ENCODE measurements at places on chromosomes 4 and X.
A peak's percentile ranks its signal among the peaks of the same experiment; 100 is the strongest.

- no peak for DNase-seq
Measured at GRCh38 chr4:115711575-115711974, 598.2 kb upstream of the NDST4 start.

GRCh38 chr4:76680952-76681351, 217.0 kb downstream of the SOWAHB start:
- DNase-seq: no peak

DNA sequence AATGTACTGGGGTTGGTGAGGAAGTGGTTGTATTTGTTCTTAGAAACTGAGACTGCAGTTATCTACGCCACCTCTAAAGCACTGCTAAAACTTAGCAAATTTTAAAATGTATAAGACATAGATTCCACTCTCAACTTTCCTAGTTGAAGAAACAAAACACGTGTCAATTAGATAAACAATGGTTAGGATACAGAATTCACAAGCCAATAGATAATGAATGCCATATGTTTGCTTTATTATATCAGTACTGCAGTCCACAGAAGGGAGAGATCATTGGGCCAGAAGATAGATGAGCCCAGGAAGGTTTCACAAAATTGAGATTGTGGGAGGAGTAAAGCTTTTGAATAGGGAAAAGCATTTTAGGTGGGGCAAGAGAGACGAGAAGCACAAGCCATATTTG, 14.3 kb downstream of the TMEM33 start:
- DNase-seq: no peak

DNA sequence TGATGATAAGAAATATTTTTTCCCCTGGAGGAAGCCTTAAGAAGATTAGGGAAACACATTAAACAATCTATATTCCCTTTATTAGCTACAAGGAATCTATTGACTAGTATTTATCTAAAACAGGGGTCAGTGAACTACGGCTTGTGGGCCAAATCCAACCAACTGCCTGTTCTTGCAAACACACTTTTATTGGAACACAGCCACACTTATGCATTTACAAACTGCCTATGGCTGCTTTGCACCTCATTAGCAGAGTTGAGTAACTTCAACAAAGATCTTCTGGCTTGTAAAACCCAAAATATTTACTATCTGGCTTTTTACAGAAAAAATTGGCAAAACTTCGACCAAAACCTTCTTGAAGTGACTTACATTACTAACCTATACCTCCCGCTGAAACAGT, 733.9 kb upstream of the FTHL17 start:
- no peak for DNase-seq

DNA sequence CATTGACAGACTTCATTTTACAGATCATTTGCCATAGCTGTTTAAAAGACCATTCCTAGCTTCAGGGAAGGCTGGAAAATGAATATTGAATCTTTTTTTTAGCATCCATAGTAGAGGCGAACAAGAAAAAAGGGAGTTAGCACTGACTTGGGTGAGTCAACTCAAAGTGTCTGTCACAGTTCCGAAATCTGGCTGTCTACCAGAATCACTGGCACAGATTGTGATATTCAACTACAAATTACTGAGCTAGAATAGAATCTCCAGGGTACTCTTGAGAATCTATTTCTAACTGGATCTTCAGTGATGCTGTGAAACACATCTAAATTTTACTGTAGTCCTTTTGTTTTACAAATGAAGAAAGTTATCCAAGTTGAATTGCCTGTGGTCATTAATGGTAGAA, 31.5 kb downstream of the SEC24B start:
- DNase-seq: no peak

DNA sequence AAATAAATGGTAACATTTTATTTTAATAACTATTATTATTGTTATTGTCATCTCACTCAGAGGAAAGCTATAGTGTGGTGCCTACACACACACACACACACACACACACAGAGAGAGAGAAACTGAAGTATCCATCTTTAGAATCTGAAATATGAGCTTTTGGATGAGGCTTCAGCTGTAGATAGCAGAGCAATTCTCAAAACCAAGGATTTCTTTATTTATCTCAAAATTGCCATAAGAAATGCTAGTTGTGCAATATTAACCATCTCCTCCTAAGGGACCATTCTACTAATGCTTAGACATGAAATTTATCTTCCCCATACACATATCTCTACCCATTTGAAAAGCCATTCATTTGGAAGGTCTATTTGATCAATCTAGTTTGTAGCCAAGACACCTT, 50.1 kb upstream of the SGMS2 start:
- no peak for DNase-seq

- DNase-seq: no peak
Measured at GRCh38 chrX:56554870-56555269, 8.6 kb upstream of the UBQLN2 start.

- DNase-seq: no peak
Measured at GRCh38 chrX:107579956-107580355, 48.4 kb upstream of the PRPS1 start.

GRCh38 chr4:1210971-1211370, 38.0 kb downstream of the CTBP1 start:
- no peak for DNase-seq

- DNase-seq: no peak
Measured at GRCh38 chr4:102530986-102531385, 29.8 kb downstream of the NFKB1 start.

GRCh38 chrX:37075892-37076595, 67.9 kb downstream of the FAM47C start:
- no peak for DNase-seq

- DNase-seq: no peak
Measured at GRCh38 chr4:15885422-15885821, 53.1 kb downstream of the FGFBP1 start.

GRCh38 chrX:40005292-40006011, 92.3 kb downstream of the BCOR start:
- DNase-seq: no peak

DNA sequence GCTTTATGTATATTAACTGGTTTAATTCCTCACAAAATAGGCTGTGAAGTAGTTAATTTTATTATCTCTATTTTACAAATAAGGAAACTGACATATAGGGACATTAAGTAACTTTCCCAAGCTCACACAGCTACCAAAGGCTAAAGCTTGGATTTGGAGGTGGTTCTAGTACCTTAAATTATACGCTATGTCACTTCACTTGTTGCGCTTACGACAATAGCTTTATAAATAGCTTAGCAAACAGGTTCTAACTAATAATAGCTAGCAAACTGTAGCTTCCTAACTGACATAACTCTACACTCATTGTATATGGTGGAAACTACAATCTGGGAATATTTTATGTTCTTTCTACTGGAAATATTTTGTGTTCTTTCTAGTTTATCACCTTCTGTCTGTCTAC, 666.4 kb upstream of the CPEB2 start:
- no peak for DNase-seq

DNA sequence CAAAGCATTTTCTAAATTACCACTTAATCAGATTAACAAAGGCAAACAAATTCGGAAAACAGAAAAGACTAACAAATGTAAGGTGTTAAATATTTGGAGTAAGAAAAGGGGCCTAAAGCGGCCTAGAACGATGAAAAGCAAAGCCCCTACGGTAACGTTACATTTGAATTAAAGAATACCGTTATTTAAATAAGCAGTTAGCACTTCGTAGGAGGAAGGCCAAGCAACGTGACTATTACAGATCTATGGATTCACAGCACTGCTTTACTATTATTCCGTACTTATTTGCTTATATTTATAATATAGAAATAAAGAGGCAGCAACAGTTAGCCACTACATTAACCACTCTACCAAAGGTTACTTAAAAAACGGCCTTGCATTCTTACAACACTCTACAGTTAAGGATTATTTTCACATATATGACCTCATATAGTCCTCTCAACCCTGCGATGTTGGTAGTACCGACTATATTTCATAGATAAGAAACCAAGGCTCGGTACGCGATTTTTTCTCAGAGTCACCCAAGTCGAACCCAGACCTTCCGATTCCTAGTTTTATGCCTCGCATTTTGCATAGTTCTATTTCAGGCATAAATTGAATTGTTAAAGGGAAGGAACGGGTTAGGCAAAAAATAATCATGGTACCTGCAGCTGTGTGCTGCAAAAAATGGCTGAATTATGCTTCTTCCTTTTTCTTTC, 2.9 kb downstream of the KLHL15 start:
- no peak for DNase-seq

DNA sequence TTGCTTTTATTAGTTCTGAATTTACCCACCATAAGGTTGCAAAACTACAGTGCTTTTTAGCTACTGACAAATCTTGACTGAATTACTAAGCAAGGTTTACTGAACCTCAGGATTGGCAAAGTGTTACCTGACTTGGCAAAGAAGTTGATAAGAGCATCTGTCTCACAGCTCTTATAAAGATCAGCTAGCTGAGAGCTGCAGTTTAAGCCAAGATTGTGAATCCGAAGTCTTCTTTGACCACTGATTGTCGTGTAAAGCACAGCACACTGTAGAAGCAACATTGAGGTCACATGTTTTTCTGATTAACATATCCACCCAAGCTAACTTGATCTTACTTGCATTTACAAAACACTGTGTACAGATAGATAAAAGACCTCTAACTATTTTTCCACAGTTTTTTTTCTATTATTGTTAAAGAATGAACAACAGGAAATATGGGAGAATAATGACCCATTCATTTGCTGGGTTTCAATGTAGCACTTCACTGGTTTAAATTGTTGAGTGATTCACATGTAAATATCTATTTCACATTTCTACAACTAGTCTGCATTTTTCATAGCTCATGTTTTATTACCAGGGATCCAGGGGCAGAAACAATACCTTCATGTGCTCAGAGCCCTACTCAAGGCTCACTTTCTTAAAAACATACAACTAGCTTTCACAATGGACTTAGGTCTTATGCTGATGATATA, 54.0 kb downstream of the METTL14 start:
- no peak for DNase-seq

- DNase-seq: no peak
Measured at GRCh38 chr4:122715221-122715620, 17.3 kb upstream of the BBS12 start.

GRCh38 chr4:22531311-22532019, 15.6 kb upstream of the ADGRA3 start:
- no peak for DNase-seq

DNA sequence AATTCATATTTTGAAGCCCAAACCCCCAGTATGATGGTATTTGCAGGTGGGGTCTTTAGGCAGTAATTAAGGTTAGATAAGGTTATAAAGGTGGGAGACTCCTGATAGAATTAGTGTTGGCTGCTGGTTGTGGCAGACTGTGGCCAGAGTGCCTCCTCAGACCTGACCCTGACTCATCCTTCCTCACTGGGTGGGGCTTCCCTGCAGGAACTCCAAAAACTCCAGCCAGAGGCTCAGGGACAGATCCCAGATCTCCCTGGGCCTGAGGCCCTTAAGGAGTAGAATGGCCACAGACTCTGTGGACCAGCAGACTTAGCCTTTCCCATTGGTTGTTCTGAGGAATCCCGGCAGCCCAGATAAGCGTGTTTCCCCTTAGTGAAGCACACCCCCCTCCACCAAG, 463.0 kb upstream of the CPEB2 start:
- no peak for DNase-seq

DNA sequence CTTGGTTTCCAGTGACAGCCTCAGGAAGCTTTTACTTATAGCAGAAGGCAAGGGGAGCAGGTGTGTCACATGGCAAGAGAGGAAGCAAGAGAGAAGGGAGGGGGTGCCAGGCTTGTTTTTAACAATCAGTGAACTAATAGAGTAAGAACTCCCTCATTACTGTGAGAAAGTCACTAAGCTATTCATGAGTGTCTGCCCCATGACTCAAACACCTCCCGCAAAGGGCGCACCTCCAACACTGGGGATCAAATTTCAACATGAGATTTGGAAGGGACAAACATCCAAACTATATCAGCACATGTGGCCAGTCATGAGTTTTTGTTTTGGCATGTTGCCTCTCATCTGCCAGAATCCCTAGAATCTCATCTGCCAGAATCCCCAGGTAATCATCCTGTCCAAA, 183.5 kb upstream of the C1QTNF7 start:
- DNase-seq: no peak

- DNase-seq: no peak
Measured at GRCh38 chr4:57078685-57079521, 31.3 kb downstream of the IGFBP7 start.

GRCh38 chr4:68466751-68467150, 19.5 kb downstream of the TMPRSS11E start:
- DNase-seq: no peak

DNA sequence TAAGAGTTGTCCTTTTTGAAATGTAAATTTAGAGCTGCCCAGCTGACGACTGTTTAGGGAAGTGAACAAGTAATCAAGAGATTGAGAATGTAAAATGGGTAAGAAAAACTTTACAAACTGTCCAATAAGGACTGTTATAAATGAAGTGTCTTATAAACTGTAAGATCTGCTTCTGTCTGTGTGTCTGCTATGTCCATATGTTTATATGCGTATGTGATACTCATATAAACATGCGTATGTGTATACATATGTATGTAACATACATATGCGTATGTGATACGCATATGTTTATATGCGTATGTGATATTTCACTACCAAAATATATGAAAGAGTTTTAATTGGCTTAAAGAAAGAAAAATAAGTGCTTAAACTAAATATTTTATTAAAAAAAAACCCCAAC, 416.0 kb upstream of the GALNTL6 start:
- DNase-seq: no peak

DNA sequence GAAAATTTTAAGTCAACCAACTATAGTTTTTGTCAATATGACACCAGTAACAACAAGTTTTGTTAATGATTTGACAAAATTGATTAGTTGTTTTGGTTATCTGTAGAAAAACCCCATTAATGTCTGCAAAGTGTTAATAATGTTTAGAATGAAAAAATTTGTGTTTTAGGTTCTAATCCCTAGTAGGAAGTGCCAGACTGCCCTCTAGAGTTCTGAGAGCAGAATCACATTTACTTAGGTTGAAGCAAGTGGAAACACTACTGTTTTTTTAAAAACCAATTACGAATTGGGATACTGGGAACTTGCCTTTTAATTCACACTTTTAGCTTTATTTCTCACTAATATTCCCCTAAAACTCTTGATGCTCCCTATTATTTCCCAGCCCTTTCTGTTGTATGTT, 101.1 kb upstream of the CYLC1 start:
- DNase-seq: no peak

DNA sequence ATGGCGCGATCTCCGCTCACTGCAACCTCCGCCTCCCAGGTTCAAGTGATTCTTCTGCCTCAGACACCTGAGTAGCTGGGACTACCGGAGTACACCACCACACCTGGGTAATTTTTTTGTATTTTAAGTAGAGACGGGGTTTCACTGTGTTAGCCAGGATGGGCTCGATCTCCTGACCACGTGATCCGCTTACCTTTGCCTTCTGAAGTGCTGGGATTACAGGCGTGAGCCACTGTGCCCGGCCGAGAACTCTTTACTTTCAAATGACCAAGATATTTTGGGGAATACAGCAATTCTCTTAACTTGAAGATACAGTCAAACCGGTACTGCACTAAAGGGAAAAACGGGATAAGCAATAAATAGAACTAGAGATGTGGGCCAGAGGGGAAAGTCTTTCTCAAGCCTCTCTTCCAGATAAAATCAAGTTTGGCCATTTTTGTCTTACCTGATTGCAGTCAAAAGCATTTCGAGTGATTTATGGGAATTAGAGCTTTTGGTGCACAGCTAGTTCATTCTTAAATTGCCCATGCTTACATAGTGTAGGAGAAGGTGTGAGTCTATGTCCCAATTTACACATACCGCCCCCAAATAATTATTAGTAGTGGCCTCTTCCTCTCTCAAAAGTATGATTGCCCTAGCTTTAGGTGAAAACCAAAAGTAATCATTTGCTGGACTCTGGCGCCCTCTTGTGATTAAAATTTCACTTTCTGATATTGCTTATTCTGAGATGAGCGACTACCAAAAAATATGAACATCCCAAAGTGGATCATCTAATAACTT, 53.2 kb upstream of the ABCG2 start:
- DNase-seq: peak; percentile 15

GRCh38 chr4:3736290-3736689, 29.9 kb upstream of the ADRA2C start:
- DNase-seq: no peak

Measured in WERI-Rb-1 (cell line).